AG04450 (cell line): ENCODE measurements at places on chromosomes 7 and 10.

GRCh38 chr10:29119374-29119773, 169.5 kb upstream of the LYZL1 start:
- DNase-seq = no peak

- DNase-seq = no peak
Observed at GRCh38 chr10:46234026-46234425, 52.8 kb upstream of the ANTXRL start.

- no peak for DNase-seq
Observed at GRCh38 chr7:102897211-102897631, 15.6 kb upstream of the LRRC17 start.

- no peak for DNase-seq
Observed at GRCh38 chr10:43765516-43765915, 116.8 kb upstream of the ZNF32 start.

DNA sequence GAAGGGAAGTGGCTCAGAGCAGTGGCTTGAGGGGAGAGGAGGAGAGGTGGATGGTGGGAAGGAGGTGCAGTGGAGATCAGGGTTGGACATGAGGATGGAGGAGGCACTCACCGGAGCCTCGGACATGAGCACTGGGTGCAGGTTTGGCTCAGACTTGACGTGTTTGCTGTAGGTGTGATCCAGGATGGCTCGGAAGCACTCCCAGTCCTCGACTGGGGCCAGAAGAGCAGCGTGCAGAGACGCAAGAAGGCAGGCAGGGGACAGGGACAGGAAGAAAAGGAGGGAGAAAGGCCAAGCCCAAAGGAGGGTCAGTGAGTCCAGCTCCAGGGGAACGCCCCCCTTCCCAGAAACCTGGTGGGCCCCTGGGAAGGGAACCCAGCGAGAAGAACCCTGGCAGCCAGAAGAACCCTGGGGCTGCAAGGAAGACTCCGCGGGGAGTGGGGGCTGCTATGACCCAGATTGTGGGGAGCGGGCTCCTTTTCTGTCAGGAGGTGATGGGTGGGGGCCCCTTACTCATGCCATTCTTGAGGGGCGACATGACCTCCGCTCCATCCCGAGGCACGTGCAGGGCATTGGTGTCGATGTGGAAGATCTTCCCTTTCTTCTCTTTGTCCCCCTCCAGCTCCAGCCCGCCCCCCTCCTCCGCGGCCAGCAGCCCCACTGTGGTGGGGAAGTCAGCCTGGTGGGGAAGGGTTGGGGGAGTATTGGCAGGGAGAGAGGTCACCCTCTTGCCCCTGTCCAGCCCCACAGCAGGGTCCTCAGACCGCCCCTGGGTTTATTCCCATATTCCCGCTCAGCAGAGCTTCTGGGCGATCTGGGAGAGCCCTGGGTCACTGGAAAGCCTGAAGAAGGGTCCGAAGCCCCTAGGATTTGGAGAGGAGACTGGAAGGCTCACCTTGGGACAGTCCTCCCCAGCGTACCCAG, 1.1 kb downstream of the ACTL6B start:
- DNase-seq = no peak

GRCh38 chr10:113865901-113866300, 11.4 kb downstream of the NHLRC2 start:
- DNase-seq = no peak

DNA sequence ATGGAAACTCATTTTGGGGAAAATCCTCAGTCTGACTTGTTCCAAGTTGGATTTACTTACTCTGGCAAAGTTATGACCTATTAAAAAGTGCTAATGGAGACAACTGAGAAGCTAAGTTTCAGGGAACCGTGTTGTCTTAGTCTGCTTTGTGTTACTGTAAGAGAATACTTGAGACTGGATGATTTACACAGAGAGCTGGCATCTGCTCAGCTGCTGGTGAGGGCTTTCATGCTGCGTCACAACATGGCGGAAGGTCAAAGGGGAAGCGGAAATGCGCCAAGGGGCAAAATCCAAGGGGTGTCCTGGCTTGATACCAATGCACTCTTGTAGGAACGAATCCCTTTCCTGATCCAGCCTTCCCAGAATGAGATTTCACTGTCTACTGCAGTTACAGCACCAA, 46.4 kb downstream of the MTURN start:
- no peak for DNase-seq
